Naive thymus-derived CD8-positive, alpha-beta T cell (primary cell): ENCODE measurements at places on chromosomes 7 and 10. TPM values are rescaled to one million over a fixed set of nuclear protein-coding genes. Genes with fewer than 3 reads are reported as not detected.

The SFXN3 gene
- 66.9 TPM for total RNA-seq

The FANK1 gene
- total RNA-seq = 0.52 TPM

The PROSER2 gene
- 0.83 TPM for total RNA-seq

- no peak overlapping the region for H3K4me3 ChIP-seq
- H3K4me1 ChIP-seq = no peaks in the 10 kb centered on the region
- H3K27ac ChIP-seq = no peak overlapping the region
- no peak for DNase-seq
- no peaks in the 10 kb centered on the region for H3K36me3 ChIP-seq
Observed at GRCh38 chr10:78729800-78730199, 339.0 kb upstream of the ZMIZ1 start.

DNA sequence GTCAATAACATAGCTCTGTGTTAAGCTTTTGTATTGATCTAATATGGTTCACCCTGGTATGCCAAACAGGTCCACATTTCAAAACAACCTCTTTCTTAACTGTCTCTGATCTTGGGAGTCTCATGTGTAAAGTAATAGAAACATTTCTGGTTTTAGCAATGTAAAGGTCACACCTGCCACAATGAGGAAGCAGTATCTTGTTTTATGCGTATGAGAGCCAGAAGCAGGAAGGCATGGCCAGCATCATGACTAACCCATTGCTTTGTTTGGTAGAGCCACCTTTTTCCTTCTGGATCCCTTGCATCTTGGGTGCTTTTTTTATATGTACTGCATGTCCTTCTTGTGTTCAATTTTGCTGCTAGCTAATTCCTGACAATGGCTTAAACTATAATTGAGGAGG, 411.3 kb upstream of the SEMA3C start:
- no peak overlapping the region for H3K4me3 ChIP-seq
- no peaks in the 10 kb centered on the region for H3K4me1 ChIP-seq
- DNase-seq = no peak
- no peak overlapping the region for H3K27ac ChIP-seq
- H3K36me3 ChIP-seq = no peaks in the 10 kb centered on the region

DNA sequence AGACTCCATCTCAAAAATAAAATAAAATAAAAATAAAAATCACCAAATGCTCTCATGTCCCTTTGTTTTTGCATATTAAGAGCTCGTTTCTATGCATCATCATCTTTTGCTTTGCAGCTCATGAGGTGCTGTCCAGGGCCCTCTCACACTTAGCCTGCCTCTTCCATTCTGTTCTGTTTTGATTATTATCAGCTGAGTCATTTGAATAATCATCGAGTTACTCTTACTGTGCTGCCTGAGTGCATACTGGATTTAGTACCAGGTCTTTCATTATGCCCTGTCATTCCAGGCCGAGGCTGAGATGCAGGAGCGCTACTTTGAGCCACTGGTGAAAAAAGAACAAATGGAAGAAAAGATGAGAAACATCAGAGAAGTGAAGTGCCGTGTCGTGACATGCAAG, 33.0 kb downstream of the UCMA start:
- H3K36me3 ChIP-seq = no peaks in the 10 kb centered on the region
- H3K27me3 ChIP-seq = no peaks in the 10 kb centered on the region
- H3K27ac ChIP-seq = no peak overlapping the region
- no peak for DNase-seq

- H3K4me1 ChIP-seq = no peaks in the 10 kb centered on the region
- no peak overlapping the region for H3K27ac ChIP-seq
- H3K4me3 ChIP-seq = no peak overlapping the region
- no peaks in the 10 kb centered on the region for H3K27me3 ChIP-seq
Observed at GRCh38 chr7:6167004-6167551, 105.3 kb downstream of the CYTH3 start.

GRCh38 chr7:21318916-21319270, 109.0 kb upstream of the SP4 start:
- H3K27ac ChIP-seq = no peak overlapping the region
- no peak overlapping the region for H3K4me3 ChIP-seq
- no peak for DNase-seq
- no peaks in the 10 kb centered on the region for H3K36me3 ChIP-seq
- H3K4me1 ChIP-seq = peaks cover 6% of the 10 kb centered on the region
- H3K27me3 ChIP-seq = no peaks in the 10 kb centered on the region
